ENCODE measurements at places on chromosomes 16 and 17.

DNA sequence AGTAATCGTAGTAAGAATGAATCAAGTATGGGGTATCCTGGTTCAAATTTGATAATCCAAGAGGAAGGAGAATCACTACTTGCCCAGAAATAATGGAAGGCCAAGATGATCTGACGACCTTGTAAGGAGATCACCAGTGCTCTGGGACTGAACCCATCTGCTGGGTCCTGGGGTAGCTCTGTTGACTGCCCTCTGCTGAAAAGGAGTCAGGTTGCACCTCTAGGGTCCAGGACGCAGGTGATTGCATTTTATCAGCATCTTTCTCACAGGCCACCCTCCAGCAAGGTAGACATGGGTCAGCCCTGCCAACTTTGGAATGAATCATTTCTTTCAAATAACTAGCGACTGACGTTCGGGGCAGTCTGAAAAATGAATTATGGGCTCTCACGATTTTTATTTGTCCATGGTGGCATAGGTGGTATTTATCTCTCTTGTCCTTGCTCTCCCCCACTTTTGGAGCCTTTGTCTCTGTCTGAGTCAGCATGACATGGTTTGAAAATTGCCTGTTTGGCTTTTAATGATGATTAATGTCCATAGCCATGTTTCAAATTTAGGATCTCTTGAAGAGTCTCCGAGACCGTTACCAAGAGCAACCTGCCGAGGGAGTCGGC, 163.7 kb downstream of the MSI2 start:
- peak; percentile 51 for DNase-seq

GRCh38 chr16:26196802-26197201, 505.0 kb downstream of the HS3ST4 start:
- no peak for DNase-seq

- no peak for DNase-seq
These were observed 114.5 kb downstream of the CPPED1 start for GRCh38 chr16:12688951-12689850.

DNA sequence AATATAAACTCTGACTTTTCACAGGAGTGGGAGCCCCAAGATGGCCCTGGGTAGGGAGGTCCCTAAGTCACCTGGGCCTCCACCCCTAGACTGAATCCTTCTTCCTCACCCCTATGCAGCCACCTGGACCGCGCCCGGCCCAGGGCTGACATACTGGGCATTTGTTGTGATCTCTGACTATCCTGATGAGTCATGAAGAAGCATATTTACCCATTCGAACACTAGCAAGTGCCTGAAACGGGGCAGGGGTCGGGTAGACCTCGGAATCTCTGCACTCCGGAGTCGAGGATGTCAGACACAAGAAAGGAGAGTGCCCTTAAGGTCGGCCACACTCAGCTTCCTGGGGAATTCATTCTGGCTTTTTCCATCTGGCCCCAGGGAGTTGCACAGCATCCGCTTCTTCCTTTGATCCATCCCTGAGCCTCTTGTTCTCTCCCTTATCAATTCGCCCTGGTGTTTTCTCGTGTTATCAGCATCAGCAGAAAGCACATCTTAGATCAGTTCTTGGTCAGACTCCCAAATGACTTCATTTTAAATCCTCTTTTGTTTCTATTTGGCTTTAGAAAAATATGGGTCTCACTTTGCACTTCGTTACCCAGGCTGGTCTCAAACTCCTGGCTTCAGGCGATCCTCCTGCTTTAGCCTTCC, 10.4 kb downstream of the METTL22 start:
- DNase-seq: no peak

DNA sequence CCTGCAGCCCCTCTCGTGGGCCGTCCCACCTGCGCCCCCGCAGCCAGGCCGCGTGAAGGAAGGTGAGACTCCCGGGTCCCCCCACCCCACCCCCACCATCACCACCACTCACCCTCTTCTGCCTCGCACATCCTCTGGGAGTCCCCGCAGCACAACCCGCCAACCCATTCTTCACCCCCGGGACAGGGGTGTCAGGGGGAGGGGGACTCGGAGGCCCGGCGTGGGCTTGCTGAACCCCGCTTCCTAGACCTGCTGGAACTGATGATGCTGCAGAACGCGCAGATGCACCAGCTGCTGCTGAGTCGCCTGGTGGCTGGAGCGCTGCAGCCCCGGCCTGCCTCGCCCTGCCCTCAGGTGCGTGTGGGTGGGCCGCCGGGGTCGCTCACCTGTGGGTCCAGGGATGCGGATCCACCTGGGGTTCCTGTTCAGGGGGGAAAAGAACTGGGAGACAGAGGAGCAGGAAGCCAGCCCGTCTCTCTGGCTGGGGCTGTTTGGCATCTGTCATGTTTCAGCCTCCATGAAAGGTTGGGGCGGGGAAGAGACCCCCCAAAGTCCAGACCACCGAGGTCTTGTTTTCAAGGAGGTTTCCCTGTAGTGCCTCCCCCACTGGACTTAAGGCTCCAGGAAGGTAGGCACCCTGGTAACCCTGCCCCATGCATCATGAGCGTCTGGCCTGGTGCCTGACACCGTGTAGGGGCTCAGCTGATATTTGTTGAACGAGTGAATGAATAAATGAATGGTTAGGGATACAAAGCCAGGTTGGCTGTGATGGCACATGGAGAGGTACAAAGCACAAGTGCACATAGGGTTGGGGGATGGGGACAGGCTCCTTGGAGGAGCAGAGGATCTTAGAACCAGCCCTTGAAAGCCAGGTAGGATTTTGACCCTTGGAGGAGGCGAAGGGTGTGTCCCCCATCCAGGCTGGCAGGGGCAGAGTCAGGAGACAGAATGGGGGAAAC, 849 bp downstream of the PRR29 start:
- DNase-seq: no peak

GRCh38 chr16:16017812-16018211, 68.4 kb downstream of the ABCC1 start:
- DNase-seq: no peak

GRCh38 chr17:62715882-62716390, 88.5 kb downstream of the MRC2 start:
- DNase-seq: no peak

GRCh38 chr17:65533056-65533745, 28.2 kb downstream of the AXIN2 start:
- no peak for DNase-seq

DNA sequence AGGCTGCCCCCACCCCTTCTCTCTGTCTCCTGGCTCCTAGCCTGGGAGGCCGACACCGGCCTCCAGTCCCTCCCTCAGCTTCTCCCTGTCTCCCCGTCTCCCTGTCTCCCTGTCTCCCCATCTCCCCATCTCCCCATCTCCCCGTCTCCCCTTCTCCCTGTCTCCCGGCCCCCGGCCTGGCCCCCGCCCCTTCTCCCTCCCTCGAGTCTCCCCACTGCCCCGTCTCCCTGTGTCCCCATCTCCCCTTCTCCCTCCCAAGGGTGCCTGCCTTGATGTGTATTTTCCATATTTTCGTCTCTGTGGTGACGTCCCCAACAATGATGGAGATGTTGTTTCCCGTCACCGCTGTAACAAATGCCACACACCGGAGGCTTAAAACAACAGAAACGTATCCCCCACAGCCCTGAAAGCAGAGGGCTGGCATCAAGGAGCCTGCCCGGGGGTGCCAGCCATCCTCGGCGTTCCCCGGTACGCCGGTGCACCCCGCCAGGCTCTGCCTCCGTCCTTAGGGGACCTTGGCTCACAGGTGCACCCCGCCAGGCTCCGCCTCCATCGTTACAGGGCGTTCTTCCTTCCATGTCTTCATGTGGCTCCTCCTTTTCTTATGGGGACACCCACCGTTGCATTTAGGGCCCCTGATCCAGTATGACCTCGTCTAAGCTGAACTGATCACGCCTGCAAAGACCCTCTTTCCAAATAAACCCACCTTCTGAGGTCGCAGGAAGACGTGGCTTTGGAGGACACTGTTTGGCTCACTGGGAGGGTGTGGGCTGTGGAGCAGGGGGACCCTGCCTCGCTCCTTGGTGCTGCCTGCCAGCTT, 151.6 kb downstream of the NPIPB11 start:
- no peak for DNase-seq
